Stimulated activated CD4-positive, alpha-beta T cell treated with anti-CD3 and anti-CD28 coated beads, Interleukin-12 subunit alpha, Interleukin-12 subunit beta, amount 100 ng/mL, for 4 hours (primary cell): ENCODE measurements at places on chromosomes 13 and 19.

DNA sequence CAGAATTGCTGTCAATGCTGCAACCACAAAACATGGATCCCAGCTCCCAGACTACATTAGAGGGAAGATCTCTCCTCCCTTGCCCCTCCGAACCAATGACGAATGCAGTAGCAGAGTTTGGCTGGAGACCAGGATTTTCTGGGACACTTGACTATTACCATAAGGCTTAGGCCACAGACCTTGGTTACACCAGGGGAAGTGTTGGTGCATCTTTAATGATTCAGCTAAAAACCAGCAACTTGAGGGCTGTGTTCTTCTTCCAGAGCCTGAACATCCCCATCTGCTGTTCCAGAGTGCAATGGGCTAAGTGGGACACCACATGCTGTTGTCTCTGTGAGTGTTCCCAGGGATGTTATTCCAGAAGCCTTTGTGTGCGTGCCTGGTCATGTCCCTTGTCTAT, 528.2 kb downstream of the LMO7 start:
- no peak for DNase-seq

DNA sequence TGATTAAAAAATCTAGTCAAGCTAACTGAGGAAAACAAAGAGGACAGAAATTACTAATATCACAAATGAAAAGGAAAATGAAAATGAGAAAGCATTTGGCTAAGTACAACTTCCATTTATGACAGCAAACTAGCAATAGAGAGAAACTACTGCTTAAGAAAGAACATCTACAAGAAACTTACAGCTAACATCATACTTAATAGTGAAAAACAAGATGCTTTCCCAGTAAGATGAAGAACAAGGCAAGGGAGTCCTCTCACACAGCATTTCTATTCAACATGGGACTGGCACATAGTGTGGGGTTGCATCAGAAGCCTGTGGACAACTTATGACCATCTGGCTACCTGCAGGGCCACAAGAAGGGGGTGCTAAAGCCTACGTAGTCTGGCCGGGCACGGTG, 39.3 kb downstream of the ZNF44 start:
- DNase-seq, result no peak

DNA sequence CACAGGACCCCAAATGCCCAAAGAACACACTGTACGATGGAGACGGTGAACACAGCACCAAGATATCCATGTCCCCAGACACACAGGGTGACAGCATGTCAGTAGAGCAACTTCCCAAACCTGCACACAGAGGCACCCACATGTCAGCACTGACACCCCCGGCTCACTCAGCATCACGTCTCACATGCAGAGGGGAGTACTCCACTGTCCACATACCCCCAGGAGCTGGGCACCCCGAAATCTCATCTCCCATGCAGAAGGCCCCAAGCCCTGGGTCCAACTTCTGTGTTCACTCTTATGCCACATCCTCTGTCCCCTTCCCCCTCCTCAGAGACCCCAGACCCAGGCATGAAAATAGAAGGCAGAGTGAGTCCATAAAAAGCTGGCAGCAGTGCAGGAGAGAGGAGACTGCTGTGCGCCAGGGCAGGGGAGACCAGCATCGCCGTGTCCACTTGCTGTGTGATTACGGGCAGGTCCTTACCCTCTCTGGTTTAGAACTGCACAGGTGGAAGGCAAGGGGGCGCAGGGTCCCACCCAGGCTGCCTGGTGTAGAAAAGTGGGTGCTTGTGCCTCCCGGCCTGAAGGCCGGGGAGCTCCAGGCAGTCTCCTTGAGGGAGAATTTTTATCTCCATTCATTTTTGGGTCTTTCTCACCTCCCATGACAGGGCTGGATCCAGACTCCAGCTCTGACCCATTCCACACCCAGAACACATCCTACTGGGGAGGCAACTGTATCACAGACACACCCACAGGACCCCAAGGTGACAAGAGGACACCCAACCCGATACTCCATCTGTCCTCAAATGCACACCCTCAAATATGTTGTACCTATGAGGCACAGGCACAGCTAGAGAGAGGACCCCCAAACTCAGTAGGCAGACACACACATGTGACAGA, 17.0 kb downstream of the ERFL start:
- DNase-seq, result no peak

DNA sequence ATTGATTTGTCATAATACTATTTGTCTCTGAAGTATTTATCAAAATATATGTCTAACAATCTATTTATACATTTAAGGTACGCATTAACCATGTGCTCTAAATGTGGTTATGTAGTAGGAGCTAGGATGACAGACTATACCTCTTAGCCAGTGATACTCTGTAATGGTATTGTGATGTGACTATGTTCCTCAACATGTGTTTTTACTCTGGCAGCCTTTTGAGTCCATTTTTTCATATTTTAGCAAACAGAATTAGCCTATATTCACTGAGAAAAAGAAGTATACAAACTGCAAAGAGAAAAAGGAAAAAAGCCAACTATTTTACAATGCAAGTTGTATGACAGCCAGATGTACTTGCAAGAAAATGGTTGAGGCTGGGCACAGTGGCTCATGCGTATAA, 26.7 kb downstream of the MAB21L1 start:
- no peak for DNase-seq
